Stimulated activated CD4-positive, alpha-beta T cell treated with anti-CD3 and anti-CD28 coated beads, Interleukin-1b, Interleukin-23, amount 100 ng/mL, for 24 hours (primary cell): ENCODE measurements at places on chromosomes 2 and 18.

DNA sequence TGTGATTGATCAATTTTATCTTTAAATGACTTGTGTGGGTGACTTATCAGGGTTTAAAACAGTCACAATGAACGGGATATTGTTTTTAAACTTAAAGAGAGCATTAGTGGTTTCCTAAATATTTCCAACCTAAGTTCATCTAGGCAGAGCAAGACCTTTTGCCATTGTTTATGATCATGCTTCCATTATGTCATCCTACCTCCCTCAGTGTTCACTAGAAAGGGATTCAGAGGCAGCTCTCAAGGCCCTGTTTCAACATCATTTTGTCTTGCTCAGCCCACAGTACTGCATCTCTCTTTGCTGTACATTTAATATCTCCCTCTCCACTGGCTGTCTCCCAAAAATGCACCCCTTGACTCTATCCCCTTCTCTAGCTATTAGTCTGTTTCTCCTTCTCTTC, 21.5 kb upstream of the PELI1 start:
- no peak for DNase-seq

- DNase-seq: no peak
Observed at GRCh38 chr18:48191494-48191893, 217.7 kb downstream of the ZBTB7C start.

GRCh38 chr2:179022685-179023084, 27.3 kb downstream of the CCDC141 start:
- no peak for DNase-seq

GRCh38 chr2:219455581-219455980, 20.9 kb downstream of the SPEG start:
- DNase-seq: no peak

- no peak for DNase-seq
Observed at GRCh38 chr2:103010306-103010705, 248.5 kb downstream of the TMEM182 start.

DNA sequence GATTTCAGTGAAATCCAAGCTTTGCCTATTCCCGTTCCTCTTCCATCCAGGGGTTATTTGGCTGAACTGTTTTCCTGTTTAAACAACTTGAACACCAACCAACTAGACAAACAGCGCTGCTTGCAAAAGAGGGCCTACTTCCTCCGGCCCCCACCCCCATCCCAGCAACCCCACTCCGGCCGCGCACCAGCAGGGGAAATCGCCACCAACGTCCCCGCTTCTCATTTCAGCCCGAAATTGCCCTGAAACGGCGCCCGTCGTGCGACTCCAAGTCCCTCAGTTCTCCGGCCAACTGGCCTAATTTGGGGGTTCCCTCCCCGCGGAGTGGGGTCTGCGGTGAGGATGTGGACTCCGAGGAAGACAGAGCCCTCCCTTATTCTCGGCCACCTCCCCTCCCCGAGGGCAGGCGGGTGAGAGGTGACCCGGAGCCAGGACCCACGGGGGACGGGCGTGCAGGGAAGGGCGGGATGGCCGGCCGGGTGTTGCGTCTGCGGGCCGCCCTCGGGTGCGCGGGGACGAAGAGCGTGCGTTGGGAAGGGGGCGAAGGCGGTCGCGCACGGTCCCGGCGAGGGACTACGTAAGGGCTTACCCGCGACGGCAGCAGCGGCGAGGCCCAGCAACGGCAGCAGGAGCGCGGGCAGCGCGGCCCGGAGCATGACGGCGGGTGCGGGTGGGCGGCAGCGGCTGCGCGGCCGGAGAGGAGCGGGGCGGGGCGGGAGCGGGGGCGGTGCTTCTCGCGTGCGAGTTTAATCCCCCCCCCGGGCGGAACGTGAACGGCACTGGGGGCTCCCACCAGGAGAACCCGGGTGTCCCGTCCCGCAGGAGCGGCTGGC, at the start of gene CD302:
TSS of gene CD302 (minus strand) at position 666 of the 833 bp plus-strand sequence. CDS start at position 656, 10 bp downstream.
- peak; percentile 14 for DNase-seq
